ENCODE measurements at places on chromosomes 2 and 18. TPM values are rescaled to one million over a fixed set of nuclear protein-coding genes. Genes with fewer than 3 reads are reported as not detected.

The AKAIN1 gene
- total RNA-seq: not detected

The CCL20 gene
- not detected for total RNA-seq

The IL1A gene
- total RNA-seq: 0.22 TPM

The MAP2 gene
- not detected for total RNA-seq

The ANKRD30BL gene
- not detected for total RNA-seq

The CXCR1 gene
- total RNA-seq: 0.28 TPM

The CERKL gene
- not detected for total RNA-seq

The PNKD gene
- 29.6 TPM for total RNA-seq

The PPP1R1C gene
- not detected for total RNA-seq

The PTCD3 gene
- 136 TPM for total RNA-seq

The SH3BP4 gene
- 0.10 TPM for total RNA-seq

The ITM2C gene
- total RNA-seq: 13.5 TPM

The CRYBA2 gene
- total RNA-seq: not detected

The PAX8 gene
- total RNA-seq: 1.6 TPM

The ZNF2 gene
- total RNA-seq: 4.9 TPM

The CD8B2 gene
- total RNA-seq: 0.05 TPM

The PTMA gene
- total RNA-seq: 1,522 TPM

The TBR1 gene
- 0.18 TPM for total RNA-seq

The ADAM17 gene
- 25.9 TPM for total RNA-seq

The MYO1B gene
- total RNA-seq: 2.2 TPM

The RTP5 gene
- total RNA-seq: not detected

The UGT1A5 gene
- total RNA-seq: not detected

The GPR155 gene
- total RNA-seq: 36.3 TPM
